ENCODE measurements at places on chromosomes 3 and 15.

- no peak for DNase-seq
Measured at GRCh38 chr3:35500641-35501350, 138.5 kb upstream of the ARPP21 start.

GRCh38 chr15:96330064-96330449 is 443 bp upstream of the NR2F2 start:
- DNase-seq, result no peak

GRCh38 chr3:148074946-148075345 is 622.8 kb upstream of the AGTR1 start:
- no peak for DNase-seq

DNA sequence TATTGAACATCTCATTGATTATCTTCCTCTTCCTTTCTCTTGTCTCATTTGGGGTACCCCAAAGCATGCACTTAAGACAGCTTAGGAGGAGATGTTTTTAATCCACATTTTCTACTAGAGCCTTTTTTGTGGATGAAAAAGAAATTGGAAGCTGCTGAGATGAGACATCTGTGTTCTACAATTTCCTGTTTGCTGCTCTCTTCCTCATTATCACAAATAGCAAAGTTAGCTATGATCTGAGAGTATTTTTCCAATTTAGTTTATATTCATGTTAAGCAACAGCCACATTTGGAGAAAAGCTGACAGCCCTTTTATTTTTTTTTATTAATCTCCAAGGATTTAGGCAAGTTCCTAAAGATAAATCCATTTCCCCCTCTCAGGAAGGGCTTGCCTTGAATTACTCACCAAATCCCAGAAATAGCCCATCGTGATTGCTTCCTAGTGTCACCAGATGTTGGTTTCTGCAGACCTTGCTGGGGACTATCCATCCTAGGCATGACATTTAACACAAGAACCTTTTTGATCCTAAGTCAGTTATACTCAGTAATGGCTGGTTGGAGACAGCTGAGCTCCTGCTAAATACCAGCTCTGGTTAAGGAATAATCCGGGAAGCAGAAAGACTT is 70.8 kb upstream of the FILIP1L start:
- no peak for DNase-seq

All from keratinocyte (primary cell).